ENCODE measurements at places on chromosomes 4 and X. TPM values are rescaled to one million over a fixed set of nuclear protein-coding genes. Genes with fewer than 3 reads are reported as not detected.
A peak's percentile ranks its signal among the peaks of the same experiment; 100 is the strongest.

NHSL2 gene
- 11.6 TPM for polyA plus RNA-seq

- DNase-seq, result no peak
Measured at GRCh38 chr4:10092481-10093270, 23.9 kb downstream of the WDR1 start.

GRCh38 chr4:948101-948935 is 16.1 kb downstream of the TMEM175 start:
- DNase-seq, result no peak

EDNRA gene
- polyA plus RNA-seq, result 88.5 TPM

PGAM4 gene
- 0.52 TPM for polyA plus RNA-seq

DNA sequence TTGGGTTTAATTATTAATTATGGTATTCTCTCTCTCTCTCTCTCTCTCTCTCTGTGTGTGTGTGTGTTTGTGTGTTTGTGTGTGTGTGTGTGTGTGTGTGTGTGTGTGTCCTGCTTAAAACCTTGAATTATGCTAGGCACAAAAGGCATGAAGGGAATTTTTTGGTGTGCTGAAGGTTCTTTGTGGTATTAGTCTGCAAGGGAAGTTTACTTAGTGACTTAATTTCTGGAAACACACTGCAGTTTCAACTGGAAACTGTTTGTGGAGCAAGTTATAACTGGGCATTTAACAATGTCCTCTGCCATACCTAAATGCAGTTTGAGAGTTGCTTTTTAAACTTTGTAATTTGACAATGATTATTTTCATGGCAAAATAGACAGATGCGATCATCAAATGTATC is 111.7 kb downstream of the FRMPD4 start:
- no peak for DNase-seq

DNA sequence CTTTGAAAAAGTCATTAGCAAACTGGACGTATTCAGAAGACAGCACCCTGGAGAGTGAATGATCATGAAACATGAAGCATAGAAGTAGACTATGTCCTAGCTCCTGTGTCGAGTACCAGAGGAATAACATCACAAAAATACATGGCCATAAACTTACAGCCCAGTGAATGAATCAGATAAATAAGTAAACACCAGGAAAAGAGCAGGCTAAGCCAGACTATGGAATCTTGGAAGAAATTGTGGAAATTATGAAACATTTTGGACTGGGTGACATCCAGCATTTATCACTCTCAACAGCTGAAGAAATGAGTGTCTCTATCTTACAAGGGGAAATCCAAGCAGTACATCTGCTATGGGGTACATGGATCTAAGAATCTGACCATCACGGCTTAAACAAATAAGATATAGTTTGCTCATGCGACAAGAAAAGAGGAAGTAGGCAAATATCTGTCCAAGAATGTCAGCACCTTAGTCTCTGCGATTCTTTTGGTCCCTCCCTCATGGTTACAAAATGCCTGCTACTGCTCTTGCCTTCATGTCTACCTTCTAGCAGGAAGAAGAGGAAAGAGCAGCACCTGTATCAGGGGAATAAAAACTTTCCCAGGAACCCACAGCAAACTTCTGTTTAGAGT is 481.5 kb downstream of the BCOR start:
- DNase-seq, result no peak

GRCh38 chrX:152165033-152165743 is 26.8 kb upstream of the MAGEA10 start:
- no peak for DNase-seq

GRCh38 chrX:41877167-41877566 is 46.2 kb downstream of the CASK start:
- no peak for DNase-seq

DNA sequence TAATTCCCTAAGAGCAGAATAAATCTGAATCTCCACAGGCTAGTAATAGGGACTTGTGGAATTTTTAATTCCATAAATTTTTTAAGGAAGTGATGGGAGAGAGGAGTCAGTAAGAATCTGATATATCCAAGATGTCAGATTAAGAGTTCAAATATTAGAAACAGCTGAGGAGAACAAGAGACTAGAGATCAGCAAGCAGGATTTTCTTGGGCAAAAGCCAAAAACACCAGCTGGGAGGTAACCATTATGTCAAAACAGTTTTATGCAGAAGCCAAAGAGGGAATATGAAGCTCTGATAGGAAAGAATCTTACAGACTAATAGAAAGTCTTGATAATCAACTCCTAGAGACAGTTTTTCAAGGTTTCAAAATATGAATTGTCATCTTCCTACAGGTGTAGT is 72.2 kb upstream of the RBPJ start:
- peak; percentile 59 for DNase-seq

FRG2 gene
- polyA plus RNA-seq, result not detected

Measured in left kidney (tissue), 8 donors.